Spleen (tissue), 13 donors: ENCODE measurements at places on chromosomes 11 and 22.

GRCh38 chr11:101816613-101817012 is 98.2 kb upstream of the CEP126 start:
- H3K4me1 ChIP-seq, result no peaks in the 10 kb centered on the region
- H3K4me3 ChIP-seq, result no peak overlapping the region
- no peaks in the 10 kb centered on the region for H3K36me3 ChIP-seq
- no peaks in the 10 kb centered on the region for H3K27me3 ChIP-seq
- H3K27ac ChIP-seq, result no peak overlapping the region
- DNase-seq, result no peak

DNA sequence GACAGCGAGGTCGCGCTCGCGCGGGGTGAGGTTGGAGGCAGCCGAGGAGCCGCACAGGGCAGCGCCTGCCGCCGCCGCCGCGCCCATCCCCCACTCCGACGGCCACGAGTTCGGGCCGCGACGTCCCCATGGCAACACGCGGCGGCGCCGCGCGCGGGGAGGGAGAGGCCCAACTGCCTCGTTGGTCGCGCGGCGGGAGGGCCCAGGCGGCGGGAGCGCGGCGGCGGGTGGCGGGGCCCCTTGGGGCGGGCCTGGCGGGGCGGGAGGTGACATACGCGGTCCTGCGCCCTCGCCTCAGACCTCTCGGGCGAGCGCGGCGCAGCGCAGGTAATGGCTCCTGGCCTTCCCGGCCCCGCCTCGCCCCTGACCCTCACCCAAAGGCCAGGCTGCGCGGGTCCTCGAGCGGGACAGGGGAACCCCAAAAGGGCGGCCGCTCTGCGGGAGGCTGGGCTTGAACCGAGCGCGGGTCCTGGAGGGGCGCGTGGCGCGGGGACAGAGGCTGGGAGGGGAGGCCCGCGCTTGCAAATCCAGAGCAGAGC is at the start of gene DEUP1:
Gene DEUP1, plus strand, starts transcription at position 297 of the 539 bp plus-strand sequence. CDS start 1,518 bp downstream, outside the sequence.
- no peak within 1 kb of the TSS for H3K27ac ChIP-seq
- DNase-seq, result peak; percentile 72
- H3K27me3 ChIP-seq, result peaks cover 9% of the 10 kb centered on the region
- no peaks in the 10 kb centered on the region for H3K36me3 ChIP-seq
- peak within 1 kb of the TSS; percentile 34 for H3K4me3 ChIP-seq
- H3K4me1 ChIP-seq, result no peaks in the 10 kb centered on the region

DNA sequence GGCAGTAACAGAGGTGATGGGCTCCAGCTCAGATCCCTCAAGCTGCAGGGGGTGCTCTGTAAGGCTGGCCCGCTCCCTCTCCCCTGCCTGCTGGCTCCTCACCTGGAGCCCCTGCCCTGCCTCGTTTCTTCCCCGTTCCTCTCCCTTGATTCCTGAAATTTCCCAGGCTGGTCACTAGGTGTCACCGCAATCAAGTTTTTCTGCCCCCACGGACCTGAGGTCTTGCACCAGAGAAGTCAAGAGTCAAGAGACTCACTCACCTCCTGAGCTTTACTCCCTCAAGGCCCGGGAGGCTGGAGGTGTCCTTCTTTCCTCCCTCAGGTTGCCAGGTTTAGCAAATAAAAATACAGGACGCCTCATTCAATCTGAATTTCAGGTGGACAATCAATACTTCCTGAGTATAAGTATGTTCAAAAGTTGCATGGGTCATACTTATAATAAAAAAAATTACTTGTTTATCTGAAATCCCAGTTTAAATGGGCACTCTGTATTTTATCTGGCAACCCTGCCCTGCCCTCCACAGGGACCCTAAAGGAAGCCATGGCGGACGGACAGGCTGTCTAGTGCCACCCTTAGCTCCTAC is 69.2 kb downstream of the SCUBE1 start:
- no peak overlapping the region for H3K4me3 ChIP-seq
- no peaks in the 10 kb centered on the region for H3K36me3 ChIP-seq
- H3K27me3 ChIP-seq, result peaks cover 15% of the 10 kb centered on the region
- no peak for DNase-seq
- H3K4me1 ChIP-seq, result peaks cover 3% of the 10 kb centered on the region

DNA sequence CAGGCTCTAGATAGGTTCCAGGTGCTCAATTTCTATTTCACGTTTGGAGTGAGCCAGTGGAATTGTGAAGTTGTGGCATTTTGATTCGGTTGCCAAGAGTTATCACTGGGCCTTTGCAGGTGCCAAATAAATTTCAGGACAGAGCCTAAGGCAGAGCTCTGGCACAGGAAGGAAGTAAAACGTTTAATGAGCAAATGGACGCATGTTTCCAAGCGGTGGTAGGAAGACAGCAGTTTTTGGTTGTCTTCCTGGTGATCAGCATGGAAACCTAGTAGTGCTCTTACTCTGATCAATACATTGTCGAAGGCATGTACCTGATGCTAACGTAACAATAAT is 452 bp downstream of the BIRC3 start:
- peak overlapping the region; percentile 88 for H3K27ac ChIP-seq
- H3K36me3 ChIP-seq, result no peaks in the 10 kb centered on the region
- peaks cover 91% of the 10 kb centered on the region for H3K4me1 ChIP-seq
- DNase-seq, result no peak
- peak overlapping the region; percentile 57 for H3K4me3 ChIP-seq

- H3K4me3 ChIP-seq, result peak overlapping the region; percentile 20
- peaks cover 95% of the 10 kb centered on the region for H3K4me1 ChIP-seq
- DNase-seq, result peak; percentile 99
- H3K36me3 ChIP-seq, result peaks cover 25% of the 10 kb centered on the region
- peak overlapping the region; percentile 85 for H3K27ac ChIP-seq
Measured at GRCh38 chr22:50190182-50190940, 4.6 kb downstream of the TRABD start.

DNA sequence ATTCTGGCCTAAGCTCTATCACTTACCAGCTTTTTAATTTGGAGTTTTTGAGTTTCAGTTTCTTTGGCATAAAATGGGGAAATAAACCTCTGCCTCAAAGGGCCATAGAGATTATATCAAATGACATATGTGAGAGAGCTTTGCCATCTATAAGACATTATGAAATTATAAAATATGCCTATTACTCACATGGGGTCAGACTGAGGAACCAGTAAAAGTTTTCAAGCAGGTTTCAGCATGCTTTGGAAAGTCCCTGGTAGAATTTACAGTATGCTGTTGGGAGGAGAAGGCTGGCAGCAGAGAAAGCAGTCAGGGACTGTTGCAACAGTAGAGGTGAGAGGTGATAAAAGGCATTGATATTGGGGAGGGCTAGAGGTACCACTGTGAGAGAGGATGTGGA is 13.6 kb upstream of the MTNR1B start:
- H3K4me3 ChIP-seq, result no peak overlapping the region
- no peaks in the 10 kb centered on the region for H3K27me3 ChIP-seq
- no peak overlapping the region for H3K27ac ChIP-seq
- no peaks in the 10 kb centered on the region for H3K4me1 ChIP-seq
- no peak for DNase-seq

GRCh38 chr11:73191151-73191550 is 26.9 kb upstream of the P2RY2 start:
- no peaks in the 10 kb centered on the region for H3K27me3 ChIP-seq
- DNase-seq, result no peak
- H3K4me1 ChIP-seq, result peaks cover 19% of the 10 kb centered on the region
- no peak overlapping the region for H3K4me3 ChIP-seq
- no peak overlapping the region for H3K27ac ChIP-seq

DNA sequence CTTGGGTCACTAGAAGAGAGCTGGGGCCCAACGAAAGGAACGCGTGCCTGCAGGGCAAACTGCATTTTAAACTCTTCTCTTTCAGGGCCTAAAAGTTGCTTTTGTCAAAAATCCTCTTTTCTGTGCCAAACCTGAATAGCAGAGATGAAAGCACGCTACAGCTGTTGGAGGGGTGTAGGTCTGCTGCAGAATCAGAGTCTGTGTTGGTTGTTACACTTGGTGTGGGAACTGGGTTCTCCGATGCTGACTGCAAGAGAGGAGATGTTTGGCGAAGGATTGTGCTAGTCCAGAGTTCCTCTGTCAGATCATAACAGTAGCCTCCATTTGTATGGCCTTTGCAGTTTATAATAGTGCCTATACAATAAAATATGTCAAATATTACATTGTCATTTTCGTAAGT is 41.8 kb downstream of the BARX2 start:
- no peaks in the 10 kb centered on the region for H3K36me3 ChIP-seq
- no peak overlapping the region for H3K27ac ChIP-seq
- DNase-seq, result no peak
- H3K27me3 ChIP-seq, result no peaks in the 10 kb centered on the region
- H3K4me3 ChIP-seq, result no peak overlapping the region
- no peaks in the 10 kb centered on the region for H3K4me1 ChIP-seq
